ENCODE measurements at places on chromosomes 13 and 19. TPM values are rescaled to one million over a fixed set of nuclear protein-coding genes. Genes with fewer than 3 reads are reported as not detected.

Gene TYROBP
- 94.6 TPM for total RNA-seq

GRCh38 chr19:15721268-15721667, 6.6 kb upstream of the OR10H2 start:
- DNase-seq = no peak

GRCh38 chr13:97743938-97744337, 209.5 kb upstream of the IPO5 start:
- no peak for DNase-seq

DNA sequence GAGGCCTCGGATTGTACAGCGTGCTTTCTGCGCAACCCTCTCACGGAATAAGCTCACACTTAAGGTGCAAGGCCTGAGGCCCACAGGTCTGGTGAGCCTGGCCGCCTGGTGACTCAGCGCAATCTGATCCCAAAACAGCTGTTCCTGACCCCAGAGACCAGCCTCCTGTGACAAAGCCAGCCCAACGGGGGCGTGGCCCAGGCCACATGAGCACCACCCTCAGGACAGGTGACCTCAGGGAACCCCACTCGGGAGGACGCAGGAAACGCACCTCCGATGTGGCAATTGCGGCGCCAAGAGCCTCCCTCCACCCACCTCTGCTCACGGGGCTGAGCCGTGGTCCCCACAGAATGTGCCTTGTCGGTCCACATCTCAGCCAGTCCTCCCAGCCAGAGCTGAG, 26.4 kb downstream of the GRTP1 start:
- no peak for DNase-seq

DNA sequence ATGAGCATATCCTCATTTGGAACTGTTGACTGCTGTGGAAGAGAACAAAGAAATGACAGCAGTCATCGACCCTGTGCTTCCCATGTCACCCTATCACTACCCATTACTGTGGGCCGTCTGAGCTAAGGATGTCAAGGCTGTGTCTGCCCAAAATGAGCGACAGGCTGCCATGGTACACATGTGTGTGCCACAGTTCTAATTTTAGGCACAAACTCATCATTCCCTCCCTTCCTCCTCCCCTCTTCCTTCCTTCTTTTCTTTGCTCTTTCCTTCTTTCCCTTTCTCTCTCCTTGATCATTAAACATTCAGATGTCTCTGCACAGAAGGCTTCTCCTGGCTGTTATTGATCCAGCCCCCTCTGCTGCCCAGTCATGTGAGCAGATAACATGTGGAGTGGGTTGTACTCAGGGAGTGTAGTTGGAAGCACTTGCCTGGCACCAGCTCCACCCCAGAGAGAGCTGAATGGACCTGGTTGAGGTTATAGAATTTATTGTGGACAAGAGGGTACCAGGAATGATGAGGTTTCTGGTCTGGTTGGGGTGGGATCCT, 6.3 kb downstream of the FGF9 start:
- DNase-seq = no peak

All from mucosa of gallbladder (tissue), 1 donor.